Activated T-cell treated with anti-CD3 and anti-CD28 coated beads, Interleukin-2, amount 50 U/mL, for 48 hours (primary cell): ENCODE measurements at places on chromosomes 12 and 14.

GRCh38 chr14:92516344-92516965, 2.9 kb downstream of the RIN3 start:
- DNase-seq: no peak

DNA sequence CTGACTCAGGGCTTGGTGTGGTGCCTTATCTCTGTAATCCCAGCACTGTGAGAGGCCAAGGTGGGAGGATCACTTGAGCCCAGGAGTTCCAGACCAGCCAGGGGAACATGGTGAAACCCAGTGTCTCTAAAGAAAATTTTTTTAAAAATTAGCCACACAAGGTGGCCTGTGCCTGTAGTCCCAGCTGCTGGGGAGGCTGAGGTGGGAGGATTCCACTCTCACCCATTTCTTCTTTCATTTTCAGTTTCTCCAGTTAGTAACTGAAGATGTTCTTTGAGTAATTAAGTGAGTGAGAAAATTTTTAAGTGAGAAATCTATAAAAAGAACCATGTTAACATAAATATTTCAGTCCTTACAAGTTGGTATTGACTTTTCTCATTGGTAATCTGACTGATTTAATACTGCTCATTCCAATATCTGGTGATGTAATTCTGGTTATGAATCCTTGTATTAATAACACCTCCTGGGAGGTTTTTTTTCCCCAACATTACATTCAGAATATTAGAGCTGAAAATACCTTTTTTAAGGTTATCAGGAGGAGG, 6.1 kb downstream of the METTL3 start:
- DNase-seq: no peak

DNA sequence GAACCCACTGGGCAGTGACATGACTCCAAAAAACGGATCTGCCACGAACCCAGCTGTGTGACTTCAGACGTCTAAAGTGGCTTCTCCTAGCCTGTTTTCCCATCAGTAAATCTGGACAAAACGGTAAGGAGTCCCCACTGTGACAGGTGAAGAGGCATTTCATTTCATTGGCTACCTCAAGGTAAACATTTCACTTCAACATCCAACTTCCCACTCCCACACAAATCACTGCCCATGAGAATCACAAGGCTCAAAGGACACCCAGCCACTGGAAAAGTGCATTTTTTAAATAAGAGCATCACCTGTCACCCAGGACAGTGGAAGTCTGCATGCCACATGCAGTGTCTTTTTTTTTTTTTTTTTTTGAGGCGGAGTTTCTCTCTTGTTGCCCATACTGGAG, 27.9 kb downstream of the HSP90AA1 start:
- no peak for DNase-seq

GRCh38 chr12:50689437-50689836, 74.5 kb upstream of the ATF1 start:
- no peak for DNase-seq

GRCh38 chr12:93336291-93336741, 41.4 kb upstream of the NUDT4 start:
- DNase-seq: no peak

- DNase-seq: no peak
Observed at GRCh38 chr14:90851327-90852036, 35.3 kb upstream of the TTC7B start.

GRCh38 chr12:116929885-116930284, 19.1 kb downstream of the FBXW8 start:
- DNase-seq: no peak

DNA sequence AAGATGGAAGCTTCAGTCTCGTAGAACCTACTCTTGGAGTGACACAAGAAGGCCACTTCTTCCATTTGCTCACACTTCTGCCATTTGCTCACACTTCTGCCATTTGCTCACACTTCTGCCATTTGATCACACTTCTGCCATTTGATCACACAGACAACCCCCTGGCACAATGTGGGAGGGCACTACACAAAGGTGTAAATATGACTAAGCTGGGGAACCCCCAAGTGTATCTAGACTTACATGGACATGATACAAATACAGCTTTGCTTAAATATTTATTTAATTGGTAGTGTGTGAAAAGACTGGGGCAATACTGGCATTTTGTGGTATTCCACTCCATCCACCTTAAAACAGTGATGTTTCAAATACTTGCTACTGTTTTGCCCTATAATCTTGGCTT, 296.2 kb upstream of the PPFIA2 start:
- DNase-seq: no peak

DNA sequence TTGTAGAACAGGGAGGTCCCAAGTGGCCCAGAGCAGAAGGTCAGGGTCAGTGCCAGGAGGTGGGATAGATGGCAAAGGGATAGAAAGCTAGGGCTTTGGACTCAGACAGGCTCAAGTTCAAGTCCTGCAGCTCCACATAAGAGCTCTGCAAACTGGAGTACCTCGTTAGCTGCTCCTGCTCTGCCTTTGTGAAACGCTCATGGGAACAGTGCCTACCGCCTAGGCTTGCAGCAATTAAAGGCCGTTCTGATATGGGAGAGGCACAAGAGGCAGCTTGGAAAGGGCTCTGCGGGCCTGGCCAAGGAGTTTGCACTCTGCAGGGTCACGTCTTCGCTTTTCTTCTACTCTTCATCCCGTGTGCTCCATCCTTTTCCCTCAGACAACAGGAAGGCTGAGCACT, 54.1 kb downstream of the MAP1LC3B2 start:
- DNase-seq: no peak

DNA sequence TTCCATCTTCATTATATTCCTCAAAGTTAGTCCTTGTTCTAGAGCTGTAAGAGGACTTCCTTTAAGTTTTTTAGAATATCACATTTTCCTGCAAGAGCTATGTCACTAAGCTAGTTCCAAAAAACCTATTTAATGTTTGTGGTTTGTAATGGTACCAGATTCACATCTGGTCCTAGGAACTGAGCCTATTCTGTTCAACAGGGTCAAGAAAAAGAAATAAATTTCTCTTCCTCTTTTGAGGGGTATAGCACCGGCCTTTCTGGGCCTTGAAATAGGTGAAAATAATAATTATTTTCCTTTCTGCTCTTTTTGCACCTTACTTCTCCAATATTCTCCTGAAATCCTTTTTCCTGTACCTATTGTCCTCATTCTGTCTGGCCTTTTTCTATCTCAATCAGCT, 3.6 kb upstream of the STXBP6 start:
- DNase-seq: no peak

GRCh38 chr12:124613151-124613585, 45.8 kb upstream of the NCOR2 start:
- no peak for DNase-seq

DNA sequence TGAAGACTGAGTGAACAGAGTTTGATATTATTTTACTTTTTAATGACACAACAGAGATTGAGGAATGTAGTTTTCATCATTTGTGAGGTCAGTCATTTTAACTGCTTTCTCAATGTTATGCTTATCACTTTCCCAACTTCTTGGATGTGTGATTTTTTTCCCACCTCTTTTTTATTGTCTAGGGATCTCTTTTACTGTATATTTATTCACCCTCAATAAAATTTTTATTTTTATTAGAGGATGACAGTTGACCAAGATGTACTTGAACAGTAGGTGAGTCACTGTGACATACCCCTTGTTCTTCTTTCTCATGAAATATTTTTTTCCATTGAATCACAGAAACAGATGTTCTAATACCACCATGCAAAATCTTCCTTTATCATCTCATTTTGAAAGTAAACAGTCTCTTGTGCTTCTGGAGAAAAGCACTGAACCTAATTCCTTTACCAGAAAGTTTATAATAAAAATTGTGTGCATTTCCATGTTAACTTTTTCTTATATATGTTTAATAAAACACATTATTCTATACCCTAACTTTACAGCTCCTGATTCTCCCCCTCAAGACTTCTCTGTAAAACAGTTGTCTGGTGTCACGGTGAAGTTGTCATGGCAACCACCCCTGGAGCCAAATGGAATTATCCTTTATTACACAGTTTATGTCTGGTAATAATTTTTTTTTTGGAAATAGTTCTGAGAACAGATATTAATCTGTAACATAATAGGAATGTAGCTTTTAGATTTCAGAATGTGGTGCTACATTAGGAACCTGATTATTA, 65.9 kb downstream of the PTPRQ start:
- DNase-seq: no peak

DNA sequence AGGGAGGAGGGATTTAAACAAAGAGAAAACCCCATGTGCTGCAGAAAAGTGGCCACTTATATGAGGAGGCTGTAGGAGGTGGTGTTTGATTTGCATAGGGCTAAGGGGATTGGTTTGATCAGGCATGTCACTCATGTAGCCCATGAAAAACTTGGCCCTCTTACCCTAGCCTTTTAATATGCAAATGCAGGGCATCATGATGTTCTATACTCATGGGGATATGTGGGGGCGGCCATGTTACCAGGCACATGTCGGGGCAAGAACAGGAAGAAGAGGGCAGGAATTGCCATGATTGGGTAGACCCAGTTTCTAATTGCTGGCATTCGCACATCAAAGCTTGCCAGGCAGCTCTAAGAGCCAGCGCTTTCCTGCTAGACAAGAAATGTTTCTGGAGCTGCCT, 28.8 kb downstream of the KLRK1 start:
- no peak for DNase-seq

- no peak for DNase-seq
Observed at GRCh38 chr14:91207008-91207407, 37.5 kb downstream of the GPR68 start.

DNA sequence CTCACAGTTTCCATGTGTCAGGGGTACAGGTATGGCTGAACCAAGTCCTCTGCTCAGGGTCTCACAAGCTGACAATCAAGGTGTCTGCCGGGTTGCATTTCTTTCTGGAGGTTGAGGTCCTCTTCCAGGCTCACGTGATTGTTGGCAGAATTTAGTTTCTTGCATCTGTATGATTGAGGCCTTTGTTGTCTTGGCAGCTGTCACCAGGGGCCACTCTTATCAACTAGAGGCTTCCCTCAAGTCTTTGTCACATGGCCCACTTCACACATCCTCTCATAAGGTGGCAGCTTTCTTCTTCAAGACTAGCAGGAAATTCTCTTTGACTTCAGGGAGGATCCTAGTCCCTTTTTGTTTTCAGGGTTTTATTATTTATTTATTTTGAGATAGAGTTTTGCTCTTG, 46.0 kb upstream of the FOS start:
- DNase-seq: no peak

DNA sequence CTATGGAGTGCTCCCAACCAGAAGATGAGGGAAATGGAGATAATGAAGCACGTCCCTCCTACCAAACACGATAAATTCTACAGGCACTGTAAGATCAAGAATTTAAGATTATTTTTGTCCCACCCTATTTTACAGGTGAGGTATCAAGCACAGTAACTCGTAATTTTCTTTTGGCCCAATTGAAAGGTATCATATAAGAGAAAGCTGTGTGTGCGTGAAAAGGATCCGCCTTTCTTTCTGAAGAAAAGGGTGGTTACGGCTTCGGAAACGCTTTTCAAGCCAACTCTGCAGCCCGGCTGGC, 733 bp upstream of the KLHDC2 start:
- no peak for DNase-seq

DNA sequence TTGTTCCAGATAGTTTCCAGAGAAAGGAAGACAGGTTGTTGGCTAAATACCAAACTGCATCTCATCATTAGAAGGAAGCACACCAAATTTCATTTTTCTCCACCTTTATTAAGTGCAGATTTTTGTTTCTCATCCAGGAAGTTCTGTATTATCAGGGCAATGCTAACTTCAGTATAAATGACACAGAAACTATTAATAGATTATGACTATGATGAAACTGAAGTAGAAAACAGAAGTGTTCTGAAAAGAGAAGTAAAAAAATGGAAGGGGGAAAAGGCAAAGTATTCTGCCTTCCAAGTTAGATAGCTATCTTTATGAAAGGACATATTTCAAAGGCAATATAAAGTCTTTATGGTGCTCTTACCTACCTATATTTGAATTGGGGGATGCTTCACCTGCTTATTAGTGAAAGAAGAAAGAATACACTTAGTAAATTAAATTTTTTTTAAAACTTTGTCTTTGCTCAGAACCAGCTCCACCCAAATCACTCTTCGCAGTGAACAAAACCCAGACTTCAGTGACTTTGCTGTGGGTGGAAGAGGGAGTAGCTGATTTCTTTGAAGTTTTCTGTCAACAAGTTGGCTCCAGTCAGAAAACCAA, 223.9 kb downstream of the PTPRO start:
- no peak for DNase-seq

- DNase-seq: no peak
Observed at GRCh38 chr12:108905725-108906124, 25.8 kb downstream of the DAO start.

DNA sequence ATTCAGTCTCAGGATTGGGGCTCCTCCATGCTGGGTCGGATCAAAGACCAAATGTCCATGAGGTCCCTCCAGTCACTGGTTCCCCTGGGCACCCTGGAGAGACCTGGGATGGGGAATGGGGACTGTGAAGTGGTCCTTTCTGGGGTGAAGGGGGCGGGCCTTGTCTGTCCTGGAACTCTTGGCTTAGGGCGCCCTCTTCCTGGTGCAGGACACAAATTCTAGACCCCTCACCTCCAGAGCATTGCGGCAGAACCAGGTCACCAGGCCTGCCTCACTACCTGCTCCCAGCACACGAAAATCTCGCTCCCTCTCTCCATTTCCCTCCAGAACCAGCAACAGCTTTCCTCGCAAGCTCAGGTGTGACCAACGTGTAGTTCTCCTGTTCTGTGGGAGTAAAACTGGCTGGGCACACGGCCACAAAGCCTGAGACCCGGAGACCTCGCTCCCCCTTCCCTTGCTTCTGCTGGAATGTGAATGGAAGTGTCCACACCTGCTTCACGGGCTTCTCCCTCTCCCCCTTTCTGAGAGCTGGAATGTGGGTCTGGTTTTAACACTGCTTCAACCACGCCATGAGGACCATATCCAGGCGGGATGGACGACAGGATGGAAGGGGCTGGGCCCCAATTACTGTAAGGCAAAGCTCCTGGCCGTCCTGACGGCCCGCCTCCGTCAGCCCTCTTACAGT, 112.7 kb downstream of the SCARB1 start:
- DNase-seq: no peak

DNA sequence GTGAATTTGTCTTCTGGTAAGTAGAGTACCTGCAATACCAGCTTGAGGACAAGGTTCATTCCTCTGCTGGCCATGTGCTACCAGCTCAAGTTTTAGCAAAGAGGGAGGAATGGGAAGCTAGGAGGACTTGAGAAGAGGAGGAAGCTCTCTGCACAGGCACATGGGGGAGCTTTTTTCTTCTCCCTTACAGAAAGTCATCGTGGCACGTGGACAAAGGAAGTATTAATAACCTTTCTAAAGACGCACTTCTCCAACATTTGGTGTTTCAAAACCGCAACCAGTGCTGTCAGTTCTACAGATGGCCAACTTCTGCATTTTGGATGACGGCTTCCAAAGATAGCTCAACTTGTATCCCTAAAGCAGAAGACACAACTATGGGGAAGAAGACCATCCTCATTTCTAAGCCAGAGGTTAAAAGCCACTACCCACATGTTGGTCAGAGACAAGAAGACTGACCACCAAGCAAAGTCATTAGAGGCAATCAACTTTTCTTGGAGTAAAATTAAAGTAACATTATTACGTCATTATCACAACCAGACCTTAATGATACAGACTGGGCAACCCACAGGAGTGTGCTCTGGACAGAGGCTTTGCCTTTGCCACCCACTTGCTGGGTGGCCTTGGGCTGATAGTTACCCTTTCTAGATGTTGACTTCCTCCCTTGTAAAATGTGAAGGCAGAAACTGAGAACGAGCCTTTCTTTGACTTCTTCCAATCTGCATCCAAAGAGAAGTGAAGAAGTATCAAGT, 12.3 kb upstream of the TMED10 start:
- no peak for DNase-seq

- DNase-seq: no peak
Observed at GRCh38 chr14:66804141-66804540, 296.2 kb downstream of the GPHN start.
